ENCODE measurements at places on chromosomes 2 and 18.

DNA sequence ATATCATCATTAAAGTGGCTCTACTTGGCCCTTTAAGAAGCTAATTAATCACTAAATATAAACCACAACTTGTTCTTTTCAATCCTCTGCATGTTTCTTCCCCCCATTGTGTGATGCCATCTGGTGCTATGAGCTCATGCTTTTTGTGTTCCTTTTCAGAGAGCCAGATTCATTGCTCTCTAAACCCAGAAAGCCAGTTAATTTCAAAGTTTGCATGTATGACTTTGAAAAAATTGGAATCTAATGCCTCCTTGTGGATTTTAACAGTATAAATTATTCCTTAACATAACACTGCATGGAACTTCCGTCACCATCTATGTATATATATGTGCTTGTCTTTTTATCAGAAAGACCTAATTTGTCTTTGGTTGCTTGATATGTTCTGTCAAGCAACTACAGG lies 31.1 kb downstream of the TMEM178A start:
- peak; percentile 89 for DNase-seq

GRCh38 chr2:138522556-138522955 lies 21.0 kb downstream of the SPOPL start:
- no peak for DNase-seq

DNA sequence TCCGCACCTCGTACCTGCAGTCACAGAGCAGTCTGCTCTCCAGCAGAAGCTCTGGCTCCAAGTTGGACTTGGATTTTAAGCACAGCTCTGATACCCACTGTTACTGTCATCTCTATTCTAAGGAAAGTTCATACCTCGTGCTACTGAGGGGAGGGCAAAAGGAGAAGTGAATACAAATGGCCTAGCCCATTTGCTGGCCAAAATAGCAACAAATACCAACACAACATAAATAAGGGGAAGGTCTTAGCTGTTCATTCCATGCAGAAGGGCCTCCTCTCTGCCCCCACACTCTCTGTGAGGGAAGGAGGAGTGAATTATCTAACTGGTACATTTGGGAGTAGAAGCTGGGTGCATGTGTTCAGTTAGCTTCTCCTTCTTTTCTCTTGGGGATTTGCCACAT lies 739.4 kb upstream of the RAB6C start:
- DNase-seq = no peak

GRCh38 chr18:41829647-41830516 lies 125.2 kb upstream of the PIK3C3 start:
- DNase-seq = peak; percentile 72

GRCh38 chr2:169160926-169161481 lies 91.6 kb downstream of the DHRS9 start:
- DNase-seq = no peak

GRCh38 chr2:240203788-240204270 lies 63.4 kb upstream of the OTOS start:
- no peak for DNase-seq

DNA sequence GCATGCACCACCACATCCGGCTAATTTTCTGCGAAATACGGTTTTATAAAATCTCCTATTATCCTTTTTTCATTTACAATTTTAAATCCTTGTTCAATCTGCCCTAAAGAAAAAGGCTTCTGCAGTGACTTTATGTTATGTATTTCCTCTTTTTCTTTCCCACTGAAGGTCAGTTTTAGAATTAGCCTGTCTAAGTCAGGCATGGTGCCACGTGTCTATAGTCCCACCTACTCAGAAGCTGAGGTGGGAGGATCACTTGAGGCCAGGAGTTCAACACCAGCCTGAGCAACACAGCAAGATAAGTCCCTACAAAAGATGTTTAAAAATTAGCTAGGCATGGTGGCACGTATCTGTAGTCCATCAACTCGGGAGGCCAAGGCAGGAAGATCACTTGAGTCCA lies 39.8 kb upstream of the TNFRSF11A start:
- no peak for DNase-seq

DNA sequence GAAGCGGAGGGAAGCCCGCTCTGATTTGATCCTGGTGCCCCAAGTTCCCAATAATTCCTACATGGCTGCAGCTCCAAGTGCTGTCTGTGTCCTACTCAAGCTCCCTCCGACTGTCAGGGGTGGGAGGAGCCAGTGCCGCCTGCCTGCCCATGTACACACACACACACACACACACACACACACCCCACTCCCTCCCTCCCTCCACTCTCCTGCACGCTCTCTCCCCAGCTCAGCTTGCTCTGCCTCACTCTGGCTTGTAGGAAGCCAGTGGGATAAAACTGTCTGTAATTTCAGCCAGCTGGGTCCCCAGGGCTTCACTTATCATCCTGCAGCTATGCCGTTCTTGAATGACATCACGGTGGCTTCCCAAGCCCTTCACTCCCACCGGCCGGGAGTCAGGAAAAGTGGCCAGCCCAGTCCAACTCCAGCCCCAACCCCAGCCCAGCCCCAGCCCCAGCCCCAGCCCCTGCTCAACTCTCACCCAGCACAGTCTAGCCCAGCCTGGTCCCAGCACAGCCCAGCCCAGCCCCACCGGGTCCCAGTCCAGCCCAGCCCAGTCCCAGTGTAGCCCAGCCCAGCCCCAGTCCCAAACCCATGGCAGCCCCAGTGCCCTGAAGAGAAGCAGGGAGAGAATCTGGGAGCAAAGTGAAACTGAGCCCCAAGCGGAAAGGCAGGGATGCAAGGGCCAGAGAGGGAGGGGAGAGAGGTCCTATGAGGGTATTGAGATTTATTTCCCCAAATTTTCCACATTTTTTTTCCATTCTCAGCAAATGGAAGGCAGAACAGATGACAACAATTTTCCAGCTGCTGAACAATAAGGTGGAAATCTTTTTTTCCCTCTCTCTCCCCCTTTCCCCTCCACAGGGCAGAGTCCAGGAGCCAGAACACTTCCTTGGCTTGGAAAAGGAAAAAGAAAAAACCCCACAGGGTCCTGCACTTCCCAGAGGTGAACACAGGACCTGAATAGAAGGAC lies 144.0 kb downstream of the TNS1 start:
- peak; percentile 83 for DNase-seq

GRCh38 chr18:23259701-23260681 lies 124.7 kb downstream of the CABLES1 start:
- peak; percentile 82 for DNase-seq

- DNase-seq = no peak
These were observed 9.6 kb upstream of the ALS2 start for GRCh38 chr2:201790291-201790690.

DNA sequence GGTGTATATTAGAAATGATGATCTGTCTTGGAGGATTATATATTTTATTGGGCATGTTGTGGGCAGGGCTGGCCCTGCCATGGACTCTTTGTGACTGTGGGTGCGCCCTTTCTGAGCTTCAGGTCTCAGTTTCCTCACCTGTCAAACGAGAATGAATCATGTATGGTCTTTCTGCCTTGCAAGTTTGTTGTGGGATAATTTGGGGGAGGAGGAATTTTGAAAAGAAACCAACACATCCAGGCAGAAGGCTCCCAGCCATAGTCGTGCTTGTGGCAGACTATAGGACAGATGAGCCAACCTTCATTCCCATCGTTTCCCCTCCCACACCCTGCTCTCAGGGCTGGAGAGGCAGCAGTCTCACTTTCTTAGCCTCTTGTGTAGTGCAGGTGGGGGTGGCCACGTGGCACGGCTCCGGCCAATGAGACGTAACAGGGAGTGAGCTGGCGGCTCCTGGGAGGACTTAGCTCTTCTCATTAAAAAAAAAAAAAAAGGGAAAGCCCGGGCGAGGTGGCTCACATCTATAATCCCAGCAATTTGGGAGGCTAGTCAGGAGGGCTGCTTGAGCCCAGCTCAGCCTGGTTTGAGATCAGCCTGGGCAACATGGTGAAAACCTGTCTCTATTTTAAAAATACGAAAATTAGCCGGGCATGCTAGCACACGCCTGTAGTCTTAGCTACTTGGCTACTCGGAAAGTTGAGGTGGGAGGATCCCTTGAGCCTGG lies 63.1 kb downstream of the RHOB start:
- peak; percentile 63 for DNase-seq

DNA sequence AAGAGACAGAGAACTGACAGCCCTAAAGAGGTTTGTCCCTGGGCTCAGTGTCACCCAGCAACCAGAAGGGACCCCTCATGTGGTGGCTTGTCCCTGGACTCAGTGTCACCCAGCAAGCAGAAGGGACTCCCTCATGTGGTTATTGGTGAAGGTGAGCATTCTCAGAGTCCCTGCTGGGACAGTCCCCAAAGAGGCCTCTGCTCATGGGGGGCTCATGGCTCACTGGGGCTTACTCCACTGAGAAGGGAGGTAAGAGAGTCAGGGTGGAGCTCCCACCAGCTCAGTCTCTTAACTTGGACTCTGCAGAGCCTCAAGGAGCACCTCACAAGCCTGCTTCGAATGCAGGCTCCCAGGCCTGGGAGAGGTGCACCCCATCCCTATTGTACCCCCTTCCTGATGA lies 145.2 kb upstream of the COPS8 start:
- no peak for DNase-seq

- no peak for DNase-seq
These were observed 50.5 kb downstream of the PAPOLG start for GRCh38 chr2:60806595-60806987.

- no peak for DNase-seq
These were observed 5.5 kb upstream of the SMARCAL1 start for GRCh38 chr2:216406826-216407225.

- DNase-seq = no peak
These were observed 225.8 kb downstream of the CPS1 start for GRCh38 chr2:210782222-210782621.

DNA sequence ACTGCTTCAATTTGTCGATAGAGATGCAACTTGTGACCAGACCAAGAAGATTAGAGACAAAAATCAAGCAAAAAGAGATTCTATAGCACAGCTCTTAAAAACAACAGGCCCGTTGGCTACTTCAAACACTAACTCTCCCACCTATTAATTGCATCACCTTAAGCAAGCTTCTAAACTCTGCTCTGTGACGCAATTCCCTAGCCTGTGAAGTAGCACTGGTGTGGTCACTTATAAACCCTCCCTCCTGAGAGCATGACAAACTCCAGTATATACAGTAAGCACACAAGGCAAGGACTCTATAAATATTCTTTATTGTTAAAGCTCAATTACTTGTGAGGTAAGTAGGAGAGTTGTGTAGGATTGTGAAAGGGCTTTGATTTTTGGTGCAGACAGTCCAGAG lies 72.3 kb downstream of the CMPK2 start:
- peak; percentile 66 for DNase-seq

- DNase-seq = peak; percentile 87
These were observed 211.6 kb downstream of the TRIB2 start for GRCh38 chr2:12928197-12928774.

DNA sequence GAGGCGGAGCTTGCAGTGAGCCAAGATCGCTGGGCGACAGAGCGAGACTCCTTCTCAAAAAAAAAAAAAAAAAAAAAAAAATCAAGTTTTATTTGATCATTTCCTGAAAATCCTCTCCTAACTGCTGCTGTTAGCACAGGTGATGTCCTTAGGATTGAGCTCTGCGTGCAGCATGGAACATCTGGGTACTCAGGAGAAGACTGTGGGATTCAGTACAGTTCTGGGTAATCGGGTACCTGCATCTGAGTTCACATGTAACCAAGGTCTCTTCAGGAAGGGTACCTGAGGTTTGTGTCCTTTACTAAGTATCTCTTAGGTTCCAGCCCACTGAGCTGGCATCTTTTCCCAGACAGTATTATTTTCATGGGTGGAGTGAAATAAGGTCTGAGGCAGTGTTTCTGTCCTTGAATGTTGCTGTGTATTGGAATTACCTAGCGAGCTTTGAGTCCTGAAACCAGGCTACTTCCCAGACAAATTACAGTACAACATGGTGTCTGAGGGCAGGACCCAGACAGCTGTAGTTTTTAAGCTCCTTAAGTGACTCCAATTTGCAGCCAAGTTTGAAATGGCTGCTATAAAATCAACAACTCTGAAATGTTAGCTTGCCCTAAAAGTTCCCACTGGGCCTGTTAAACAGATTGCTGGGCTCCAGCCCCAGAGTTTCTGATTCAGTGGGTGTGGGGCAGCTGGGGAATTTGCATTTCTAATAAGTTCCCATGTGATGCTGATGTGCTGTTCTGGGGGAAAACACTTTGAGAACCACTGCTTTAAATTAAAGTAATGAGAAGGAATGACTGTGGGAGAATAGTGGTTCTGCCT lies 120.5 kb downstream of the PMAIP1 start:
- DNase-seq = peak; percentile 69

GRCh38 chr2:35099342-35099741 lies 1256.2 kb upstream of the CRIM1 start:
- DNase-seq = no peak

DNA sequence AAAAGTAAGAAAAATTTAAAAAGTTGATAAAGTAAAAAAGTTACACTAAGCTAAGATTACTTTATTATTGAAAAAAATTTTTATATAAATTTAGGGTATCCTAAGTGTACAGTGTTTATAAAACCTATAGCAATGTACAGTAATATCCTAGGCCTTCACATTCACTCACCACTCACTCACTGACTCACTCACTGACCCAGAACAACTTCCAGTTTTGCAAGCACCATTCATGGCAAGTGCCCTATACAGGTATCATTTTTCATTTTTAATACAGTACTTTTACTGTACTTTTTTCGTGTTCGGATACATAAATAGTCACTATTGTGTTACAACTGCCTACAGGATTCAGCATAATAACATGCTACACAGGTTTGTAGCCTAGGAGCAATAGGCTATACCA lies 8.9 kb upstream of the THUMPD2 start:
- no peak for DNase-seq

GRCh38 chr18:9290156-9290555 lies 44.4 kb upstream of the TWSG1 start:
- peak; percentile 64 for DNase-seq

DNA sequence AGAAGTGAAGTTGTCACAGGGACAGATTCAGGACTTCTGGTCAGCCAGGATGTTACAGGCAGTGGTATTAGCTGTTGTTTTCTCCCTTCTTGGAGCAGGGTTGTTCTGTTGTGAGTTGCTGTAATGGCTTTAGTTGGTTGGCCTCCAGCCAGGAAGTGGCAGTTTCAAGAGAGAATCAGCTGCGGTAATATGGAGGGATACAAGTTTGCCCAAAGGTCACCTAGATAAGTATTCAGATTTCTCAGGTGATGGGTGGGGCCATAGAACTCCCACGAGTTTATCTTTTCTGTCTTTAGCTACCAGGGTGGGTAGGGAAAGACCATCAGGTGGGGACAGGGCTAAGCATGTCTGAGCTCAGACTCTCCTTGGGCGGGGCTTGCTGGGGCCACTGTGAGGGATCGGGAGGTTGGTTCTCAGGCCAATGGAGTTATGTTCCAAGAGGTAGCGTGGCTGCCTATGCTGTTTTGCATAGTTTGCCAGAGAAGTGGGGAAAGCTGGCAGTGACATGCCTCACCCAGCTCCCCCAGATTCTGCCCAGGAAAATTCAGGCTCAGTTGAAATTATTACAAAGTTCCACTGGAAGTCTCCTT lies 640.4 kb upstream of the CHAC2 start:
- peak; percentile 1 for DNase-seq
